ENCODE measurements at places on chromosomes 1 and 21.

DNA sequence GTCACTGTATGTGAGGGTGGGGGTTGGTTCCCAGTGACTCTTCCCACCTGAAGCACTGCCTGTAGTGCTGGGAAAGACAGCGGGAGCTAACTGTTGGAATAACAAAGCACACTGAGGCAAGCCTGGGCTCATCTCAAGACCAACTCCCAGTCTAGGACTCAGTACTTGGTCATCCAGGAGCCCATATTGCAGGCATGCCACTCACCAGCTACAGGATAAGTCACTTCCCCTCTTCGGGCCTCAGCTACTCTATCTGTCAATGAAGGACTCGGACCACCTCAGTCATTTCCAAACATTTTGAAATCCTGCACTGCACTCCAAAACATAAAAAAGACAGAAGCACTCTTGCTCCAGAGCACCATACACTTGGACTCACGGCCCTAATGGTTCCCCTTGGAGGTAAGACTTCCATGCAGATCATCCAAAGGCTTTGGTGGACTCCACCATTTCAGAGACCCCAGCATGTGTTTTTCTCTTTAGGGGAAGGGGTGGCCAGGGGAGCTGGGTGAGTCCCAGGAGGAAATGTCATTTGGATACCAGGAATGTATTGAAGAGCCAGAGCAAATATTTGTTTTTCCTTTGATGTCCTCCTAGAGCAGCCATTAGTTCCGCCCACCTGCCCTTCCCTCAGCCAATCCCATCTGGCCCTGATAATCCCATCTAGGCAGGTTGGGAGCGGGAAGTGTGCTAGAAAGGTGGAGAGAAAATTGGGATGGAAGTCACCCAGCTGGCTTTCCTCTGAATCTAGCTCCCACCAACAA is 3.1 kb downstream of the NUAK2 start:
- DNase-seq = no peak

GRCh38 chr1:42322577-42322976 is 12.5 kb downstream of the FOXJ3 start:
- no peak for DNase-seq

GRCh38 chr1:27873671-27874384 is 1.5 kb downstream of the THEMIS2 start:
- no peak for DNase-seq

GRCh38 chr1:17123196-17124045 is 4.2 kb upstream of the PADI2 start:
- no peak for DNase-seq

DNA sequence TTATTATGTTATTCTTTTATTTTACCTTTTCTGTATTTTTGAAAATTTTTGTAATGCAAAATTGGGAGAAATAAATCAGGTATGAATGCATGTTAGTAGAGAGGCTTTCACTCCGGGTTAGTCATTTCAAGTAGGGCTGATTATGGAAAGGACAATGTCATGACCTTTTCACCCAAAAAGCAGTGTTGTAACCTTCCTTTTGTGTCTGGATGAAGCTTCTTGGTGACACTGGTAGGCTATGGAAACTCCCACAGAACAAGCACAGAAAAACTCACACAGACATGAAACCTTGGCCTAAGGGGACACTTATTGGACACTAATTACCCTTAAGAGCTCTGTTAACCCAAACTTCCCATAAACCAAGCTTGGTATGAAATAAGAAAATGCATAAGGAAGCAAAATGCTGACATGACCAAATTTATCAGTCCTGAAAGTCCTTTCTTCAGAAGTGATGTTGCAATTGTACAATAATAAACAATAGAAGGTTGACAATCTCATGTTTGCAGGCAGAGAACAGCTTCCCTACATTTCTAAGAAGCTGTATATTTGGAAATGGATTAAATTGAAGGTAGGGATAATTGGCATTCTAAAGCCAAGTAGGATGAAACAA is 70.0 kb upstream of the KCNJ15 start:
- no peak for DNase-seq
